ENCODE measurements at places on chromosomes 4 and X. TPM values are rescaled to one million over a fixed set of nuclear protein-coding genes. Genes with fewer than 3 reads are reported as not detected.

DNA sequence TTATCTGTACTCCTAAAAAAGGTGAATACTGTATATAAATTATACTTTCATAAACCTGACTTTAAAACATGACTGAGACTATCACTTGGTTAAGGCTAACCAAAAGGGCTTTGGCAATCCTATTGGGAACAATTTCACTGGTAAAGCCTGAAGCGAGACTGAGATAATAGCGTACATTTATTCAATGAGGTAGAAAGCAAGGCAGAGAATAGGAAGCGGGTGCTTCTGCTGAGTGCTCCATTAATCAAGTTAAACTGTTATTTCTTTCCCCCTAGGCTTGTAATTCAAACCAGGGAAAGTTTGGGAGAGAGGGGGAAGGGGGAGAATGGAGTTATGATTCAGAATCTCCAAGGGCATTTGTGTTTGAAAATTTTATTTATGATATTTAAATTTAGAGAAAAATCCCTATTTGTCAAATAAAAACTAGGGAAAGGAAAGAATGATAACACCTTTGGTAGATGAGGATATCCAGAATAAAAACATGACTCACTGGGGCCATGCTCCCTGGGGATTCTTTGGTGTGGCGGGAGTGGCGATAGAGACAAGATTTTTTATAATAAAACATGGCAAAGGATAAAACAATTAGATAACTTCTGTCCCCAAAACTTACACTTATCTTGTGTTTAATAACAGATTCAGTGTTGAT lies 34.6 kb upstream of the SORBS2 start:
- no peak for DNase-seq

GRCh38 chr4:26873391-26874026 lies 12.9 kb downstream of the STIM2 start:
- no peak for DNase-seq

GRCh38 chr4:165963621-165964020 lies 90.6 kb downstream of the TLL1 start:
- DNase-seq: no peak

- no peak for DNase-seq
These were observed 24.6 kb downstream of the HERC5 start for GRCh38 chr4:88481537-88481936.

The HSFX3 gene
- total RNA-seq: not detected

GRCh38 chr4:96739101-96739500 lies 899.2 kb downstream of the PDHA2 start:
- no peak for DNase-seq

- DNase-seq: peak; percentile 92
These were observed at the start of gene KIAA0232 for GRCh38 chr4:6782147-6782845. KIAA0232 (plus strand) TSS chr4:6782727; CDS start chr4:6824454, 41,727 bp downstream.

The RIPPLY1 gene
- total RNA-seq: not detected

The RASSF6 gene
- 0.89 TPM for total RNA-seq

- DNase-seq: no peak
These were observed 4.3 kb downstream of the CFAP99 start for GRCh38 chr4:2423066-2423465.

The FRMD7 gene
- 0.10 TPM for total RNA-seq

The SLC9A6 gene
- 15.9 TPM for total RNA-seq

DNA sequence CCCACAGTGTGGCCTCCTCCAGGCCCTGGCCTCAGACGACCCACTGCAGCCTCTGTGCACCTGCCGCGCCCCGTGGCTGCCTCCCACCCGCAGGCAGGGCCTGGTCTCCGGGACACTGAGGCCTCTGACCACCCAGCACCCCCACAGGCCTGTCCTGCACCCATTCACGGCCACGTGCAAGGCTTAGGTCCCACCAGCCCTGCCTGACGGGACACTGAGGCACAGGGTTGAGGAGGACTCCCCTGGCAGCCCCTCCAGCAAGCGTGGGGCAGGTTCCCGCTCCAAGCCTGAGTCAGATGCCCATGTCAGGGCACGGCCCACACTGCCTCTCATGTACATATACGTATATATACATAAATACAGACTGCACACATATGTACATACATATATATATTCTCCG lies 23.5 kb downstream of the NELFA start:
- no peak for DNase-seq

- DNase-seq: no peak
These were observed 13.0 kb upstream of the ODAPH start for GRCh38 chr4:75542824-75543223.

- no peak for DNase-seq
These were observed 12.7 kb upstream of the TMPRSS11D start for GRCh38 chr4:67896421-67897065.

The PRSS12 gene
- total RNA-seq: 13.1 TPM

The RBM3 gene
- total RNA-seq: 167 TPM

GRCh38 chr4:168716406-168717129 lies 219.7 kb downstream of the PALLD start:
- no peak for DNase-seq

GRCh38 chr4:8664031-8664805 lies 71.7 kb downstream of the CPZ start:
- DNase-seq: no peak

- peak; percentile 39 for DNase-seq
These were observed 12.9 kb downstream of the GPRIN3 start for GRCh38 chr4:89294573-89295269.

GRCh38 chr4:70996018-70996360 lies 2.5 kb downstream of the DCK start:
- no peak for DNase-seq

DNA sequence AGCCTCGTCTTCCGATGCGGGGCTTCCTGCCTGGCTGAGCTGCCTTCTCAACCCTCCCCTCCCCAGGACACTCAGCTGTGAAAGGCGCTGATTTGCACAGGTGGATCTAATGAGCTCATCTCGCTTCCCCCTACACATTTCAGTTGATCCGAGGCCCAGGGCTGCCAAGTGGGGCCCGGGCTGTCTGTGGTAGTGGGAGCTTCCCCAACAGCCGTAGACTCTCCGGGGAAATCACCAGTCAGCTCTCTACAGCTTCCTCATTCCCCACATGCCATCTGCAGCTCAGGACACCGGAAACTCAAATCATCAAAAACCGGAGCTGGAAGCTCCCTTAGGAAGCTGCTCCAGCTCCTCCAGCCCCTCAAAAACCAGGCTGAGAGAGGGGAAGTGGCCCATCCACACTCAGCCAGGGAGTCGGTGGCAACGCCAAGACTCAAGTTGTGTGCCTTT lies 56.2 kb downstream of the SMIM20 start:
- DNase-seq: no peak

The BTC gene
- 4.1 TPM for total RNA-seq

The TMEM35A gene
- total RNA-seq: 0.79 TPM

DNA sequence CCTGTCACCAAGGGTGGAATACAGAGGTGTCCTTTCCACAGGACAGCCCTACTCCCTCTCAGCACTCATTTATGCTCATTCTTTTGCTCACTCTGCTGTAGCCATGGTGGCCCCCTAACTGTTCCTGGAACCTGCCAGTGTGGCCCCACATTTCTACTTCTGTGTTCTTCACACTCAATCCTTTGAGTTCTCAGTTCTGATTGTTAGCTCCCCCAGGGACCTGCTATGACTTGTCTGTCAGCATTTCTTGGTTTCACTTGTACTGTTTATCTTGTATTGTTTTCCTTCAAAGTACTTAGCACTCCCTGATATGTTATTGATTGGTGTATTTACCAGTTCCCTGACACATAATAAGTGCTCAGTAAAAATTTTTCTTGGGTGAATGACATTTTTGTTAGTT lies 14.9 kb downstream of the VBP1 start:
- DNase-seq: no peak

GRCh38 chr4:15783676-15784075 lies 5.5 kb downstream of the CD38 start:
- DNase-seq: no peak

The MAD2L1 gene
- 12.8 TPM for total RNA-seq

- no peak for DNase-seq
These were observed 6.3 kb downstream of the FMR1 start for GRCh38 chrX:147917700-147918695.

DNA sequence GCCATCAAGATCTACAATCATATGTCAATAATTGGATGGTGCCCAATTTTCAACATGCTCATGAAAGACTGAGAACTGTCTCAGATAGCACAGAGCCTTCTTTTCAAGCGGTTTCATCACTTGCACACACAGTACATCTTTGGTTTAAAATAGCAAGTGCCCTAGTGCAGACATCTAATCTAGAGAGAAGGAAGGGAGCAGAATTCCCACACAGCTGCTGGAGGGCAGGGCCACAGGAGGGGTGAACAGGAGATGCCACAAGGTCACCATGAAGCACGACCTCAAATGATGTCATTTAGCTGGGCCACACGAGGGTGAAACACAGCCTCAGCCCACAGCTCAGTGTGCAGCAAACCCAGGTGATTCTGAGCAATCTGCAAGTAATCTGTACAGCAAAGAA lies 24.3 kb downstream of the LEF1 start:
- no peak for DNase-seq

GRCh38 chr4:173301518-173302201 lies 32.5 kb downstream of the HMGB2 start:
- DNase-seq: peak; percentile 34

The INTS6L gene
- total RNA-seq: 14.2 TPM

GRCh38 chrX:24347881-24348280 lies 12.6 kb upstream of the SUPT20HL1 start:
- no peak for DNase-seq

GRCh38 chr4:6367371-6367851 lies 97.8 kb downstream of the WFS1 start:
- DNase-seq: no peak

DNA sequence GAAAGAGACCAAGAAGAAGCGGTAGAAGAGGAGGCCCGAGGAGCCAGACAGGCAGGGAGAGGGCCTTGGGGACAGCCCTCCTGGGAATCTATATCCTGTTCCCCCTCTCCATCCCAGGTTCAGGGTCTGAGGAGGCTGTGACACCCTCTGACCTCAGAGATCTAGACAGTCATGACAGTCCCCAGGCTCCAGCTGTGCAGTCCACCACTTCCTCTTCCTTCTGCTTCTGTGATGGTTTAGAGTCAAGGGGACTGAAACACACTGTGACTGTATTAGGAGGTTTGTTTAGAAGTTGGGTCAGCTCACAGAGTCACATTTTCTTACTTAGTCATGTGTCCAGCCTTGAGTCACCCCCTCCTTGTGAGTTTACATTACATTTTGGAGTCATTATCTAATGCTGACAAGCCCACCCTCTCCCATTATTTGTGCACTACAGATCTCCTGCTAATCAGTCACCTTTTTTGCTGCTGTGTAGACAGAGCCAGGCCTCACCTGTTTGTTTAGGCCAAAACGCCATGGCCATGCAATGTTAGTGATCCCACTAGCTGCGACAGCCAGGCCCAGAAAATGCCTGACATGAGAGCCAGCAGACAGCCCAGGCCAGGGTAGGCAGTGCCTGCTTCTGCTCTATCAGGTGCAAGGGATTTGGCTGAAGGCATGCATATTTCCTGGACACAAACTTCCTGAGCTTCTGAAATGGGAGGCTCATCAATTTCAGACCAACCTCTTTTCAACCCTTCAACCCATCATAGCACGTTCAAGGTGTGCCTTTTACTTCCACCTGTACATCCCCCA lies 26.0 kb downstream of the MANBA start:
- DNase-seq: no peak

GRCh38 chr4:88619971-88620370 lies 27.7 kb downstream of the HERC3 start:
- DNase-seq: no peak

DNA sequence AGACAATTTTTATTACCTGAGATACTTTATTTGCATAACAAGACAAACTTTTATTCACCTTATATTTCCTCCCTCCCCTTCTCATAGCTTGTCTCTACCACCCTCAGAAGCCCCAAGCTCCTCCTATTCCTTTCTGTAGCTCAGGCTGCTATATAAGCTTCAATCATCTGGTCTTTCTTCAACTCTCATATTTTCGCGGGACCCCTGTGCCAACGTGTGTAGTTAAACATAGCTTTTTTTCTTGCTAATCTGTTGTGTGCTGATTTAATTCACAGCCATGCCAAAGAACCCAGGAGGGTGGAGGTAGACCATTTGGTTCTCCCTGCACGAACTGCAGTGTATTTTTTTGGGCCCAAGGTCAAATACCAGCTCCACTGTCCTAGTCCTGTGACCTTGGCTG lies 21.1 kb upstream of the CD38 start:
- DNase-seq: no peak

The NDNF gene
- 21.7 TPM for total RNA-seq

The KCNIP4 gene
- 2.8 TPM for total RNA-seq

DNA sequence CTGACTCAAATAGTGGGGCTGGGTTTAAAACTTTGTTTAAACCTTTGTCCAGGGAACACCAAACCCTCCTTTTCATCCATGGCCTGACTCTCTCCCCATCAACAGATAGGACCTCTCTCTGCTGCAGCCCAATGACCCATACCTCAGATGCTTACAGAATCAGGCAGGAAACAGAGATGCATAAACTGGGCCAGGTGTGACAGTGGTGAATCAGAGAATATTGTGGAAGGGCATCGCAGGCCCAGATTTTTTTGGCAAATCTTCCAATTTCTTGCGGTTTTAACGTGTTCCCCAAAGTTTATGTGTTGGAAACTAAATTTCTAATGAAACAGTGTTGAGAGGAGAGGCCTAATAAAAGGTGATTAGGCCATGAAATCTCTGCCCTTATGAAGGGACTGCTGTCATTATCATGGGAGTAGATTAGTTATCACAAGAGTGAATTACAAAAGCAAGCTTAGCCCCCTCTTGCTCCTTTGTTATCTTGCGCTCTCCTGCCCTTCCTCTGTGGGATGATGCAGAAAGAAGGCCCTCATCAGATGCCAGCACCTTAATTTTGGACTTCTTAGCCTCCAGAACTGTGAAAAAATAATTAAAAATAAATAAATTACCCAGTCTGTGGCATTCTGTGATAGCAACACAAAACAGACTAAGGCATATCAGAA lies 82.8 kb downstream of the STK32B start:
- no peak for DNase-seq

DNA sequence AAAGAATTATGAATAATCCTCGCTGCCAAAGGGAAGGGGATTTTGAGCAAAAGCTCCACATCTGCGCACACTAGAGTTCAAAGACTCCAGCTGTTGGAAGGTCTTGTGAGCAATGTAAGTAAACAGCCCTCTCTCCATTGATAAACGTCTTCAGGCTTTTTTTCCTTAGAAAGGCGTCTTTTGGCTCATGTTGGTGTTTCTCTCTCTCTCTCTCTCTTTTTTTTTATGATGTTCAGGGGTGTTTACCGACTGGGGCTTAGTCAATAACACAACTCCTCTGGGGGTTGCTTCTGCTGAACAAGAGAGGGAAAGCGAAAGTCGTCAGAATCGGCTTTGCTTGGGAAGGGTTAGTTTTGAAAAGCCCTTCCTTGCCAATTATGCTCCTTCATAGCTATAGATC lies 53.2 kb upstream of the C1QTNF7 start:
- peak; percentile 72 for DNase-seq

GRCh38 chr4:74548561-74548960 lies 103.6 kb downstream of the AREG start:
- DNase-seq: no peak

GRCh38 chr4:70577220-70577927 lies 14.7 kb upstream of the AMBN start:
- DNase-seq: no peak

The NHSL2 gene
- 6.9 TPM for total RNA-seq

Data from skin of body (tissue), 3 donors.